ENCODE measurements at places on chromosomes 3 and 15.

DNA sequence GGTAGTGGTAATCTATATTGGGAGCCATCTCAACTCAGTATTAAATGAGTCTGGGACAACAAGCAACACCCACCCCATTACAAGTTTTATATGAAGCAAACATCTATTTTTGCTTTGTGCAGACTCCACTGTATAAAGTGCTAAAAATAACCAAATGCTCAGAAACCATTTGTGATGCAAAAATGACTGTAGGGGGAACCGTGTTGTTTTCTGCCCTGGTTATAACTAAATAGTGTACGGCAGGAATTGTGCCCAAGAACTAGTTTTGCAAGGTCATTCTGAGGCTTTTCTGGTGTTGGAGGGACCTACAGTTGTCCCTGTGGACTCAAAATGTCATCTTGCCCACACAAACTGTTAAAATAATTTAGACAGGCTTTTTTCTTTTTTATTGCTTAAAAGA lies 88.3 kb downstream of the ITPR1 start:
- DNase-seq = no peak

GRCh38 chr3:24303057-24303754 lies 191.4 kb downstream of the THRB start:
- no peak for DNase-seq

DNA sequence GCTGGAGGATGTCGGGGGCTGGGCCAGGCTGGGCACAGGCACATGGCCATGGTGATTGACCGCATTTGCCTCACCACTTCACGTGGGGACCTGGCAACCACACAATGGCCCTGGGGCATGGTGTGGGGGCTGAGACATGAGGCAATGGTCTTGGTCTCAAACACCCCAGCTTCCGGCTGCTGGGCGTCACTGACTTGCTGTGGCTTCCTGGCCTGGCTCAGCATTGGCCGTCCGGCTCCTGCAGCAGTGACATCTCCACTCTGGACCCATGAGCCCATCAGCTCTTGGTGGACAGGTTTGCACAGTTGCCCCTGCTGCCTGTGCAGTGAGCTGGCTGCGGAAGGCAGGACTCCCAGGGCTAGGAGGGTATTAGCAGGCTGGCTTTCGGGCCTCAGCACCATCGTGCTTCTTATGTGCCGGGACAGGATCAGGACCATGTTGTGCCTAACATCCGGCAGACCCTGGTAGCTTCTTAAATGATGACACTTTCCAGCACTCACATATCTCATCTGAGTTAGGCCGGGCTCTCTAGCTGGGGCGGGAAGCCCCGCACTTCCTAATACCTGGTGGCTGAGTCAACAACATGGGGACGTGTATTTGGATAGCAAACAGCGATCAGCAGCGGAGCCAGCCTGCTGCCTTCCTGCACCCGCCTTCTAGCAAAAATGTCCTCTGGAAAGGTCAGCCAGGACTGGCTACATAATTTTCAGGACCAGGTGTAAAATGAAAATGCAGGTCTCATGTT lies 34.1 kb downstream of the ZNF710 start:
- DNase-seq = peak; percentile 75

DNA sequence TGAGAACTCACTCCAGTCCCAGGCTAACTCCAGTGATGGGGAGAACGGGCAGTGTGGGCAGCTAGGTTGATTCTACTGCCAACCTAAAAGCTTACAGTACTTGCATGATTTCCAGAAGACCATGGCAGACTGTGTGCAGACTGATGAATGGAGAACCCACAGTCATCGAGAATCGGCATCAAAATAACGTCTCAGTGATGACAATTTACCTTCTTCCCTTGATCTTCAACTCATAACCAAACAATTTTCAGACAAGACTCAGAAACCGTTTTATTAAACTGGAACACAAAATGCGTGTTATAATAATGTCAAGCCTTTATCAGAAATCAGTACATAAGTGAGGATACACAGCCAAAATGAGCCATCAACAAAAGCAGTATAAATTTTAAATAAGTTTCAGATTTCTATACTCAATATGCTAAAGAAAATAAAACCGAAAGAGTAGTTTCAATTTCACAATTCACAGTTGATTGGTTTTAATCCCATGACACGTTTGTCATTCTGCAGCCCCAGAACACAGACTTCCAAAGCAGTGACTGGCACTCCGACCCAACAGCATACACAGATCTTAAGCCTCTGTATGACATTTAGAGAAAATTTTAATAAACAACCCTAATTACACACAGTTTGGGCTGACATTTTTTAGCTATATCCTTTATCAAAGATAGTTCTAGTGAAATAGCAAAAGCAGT lies 54.5 kb downstream of the ZMAT3 start:
- no peak for DNase-seq

- DNase-seq = no peak
Measured at GRCh38 chr3:183954875-183955274, 62.8 kb downstream of the ABCC5 start.

DNA sequence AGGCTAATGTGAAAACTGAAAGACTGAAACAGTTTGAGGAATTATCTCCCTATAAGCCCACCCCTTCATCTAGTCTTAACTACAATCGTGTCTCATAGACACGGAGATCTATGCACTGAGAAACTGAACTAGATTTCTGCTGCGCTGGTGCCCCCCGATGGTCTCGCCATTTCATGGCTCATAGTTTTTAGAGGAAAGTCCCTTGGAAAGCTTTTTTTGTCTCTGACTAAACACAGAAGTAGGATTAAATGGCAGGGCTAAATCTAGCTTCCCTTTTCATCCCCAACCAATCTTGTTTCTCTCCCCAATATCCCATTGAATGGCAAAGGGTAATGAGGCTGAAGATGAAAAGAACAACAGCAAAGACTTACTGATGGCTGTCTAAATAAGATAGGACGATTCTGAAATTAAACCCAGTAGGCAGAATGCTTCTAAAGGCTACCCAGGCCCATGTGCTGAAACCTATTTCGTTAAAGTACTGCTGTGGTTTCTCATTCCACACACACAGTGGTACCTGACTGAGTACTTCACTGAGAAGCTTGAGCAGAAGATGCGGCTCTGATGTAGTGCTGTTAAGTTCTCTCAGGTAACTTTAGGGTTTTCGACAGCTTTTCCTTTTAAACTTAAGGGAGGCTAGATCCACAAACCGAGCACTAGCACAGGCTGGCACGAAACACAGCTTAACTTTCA lies 142.7 kb downstream of the GADL1 start:
- no peak for DNase-seq

GRCh38 chr3:147760941-147761340 lies 351.8 kb downstream of the ZIC1 start:
- no peak for DNase-seq

GRCh38 chr3:102248981-102249705 lies 185.7 kb upstream of the ZPLD1 start:
- no peak for DNase-seq

- peak; percentile 82 for DNase-seq
Measured at GRCh38 chr3:189148081-189148507, 23.7 kb upstream of the TPRG1 start.

GRCh38 chr3:37993820-37994638 lies 3.4 kb downstream of the VILL start:
- peak; percentile 93 for DNase-seq

DNA sequence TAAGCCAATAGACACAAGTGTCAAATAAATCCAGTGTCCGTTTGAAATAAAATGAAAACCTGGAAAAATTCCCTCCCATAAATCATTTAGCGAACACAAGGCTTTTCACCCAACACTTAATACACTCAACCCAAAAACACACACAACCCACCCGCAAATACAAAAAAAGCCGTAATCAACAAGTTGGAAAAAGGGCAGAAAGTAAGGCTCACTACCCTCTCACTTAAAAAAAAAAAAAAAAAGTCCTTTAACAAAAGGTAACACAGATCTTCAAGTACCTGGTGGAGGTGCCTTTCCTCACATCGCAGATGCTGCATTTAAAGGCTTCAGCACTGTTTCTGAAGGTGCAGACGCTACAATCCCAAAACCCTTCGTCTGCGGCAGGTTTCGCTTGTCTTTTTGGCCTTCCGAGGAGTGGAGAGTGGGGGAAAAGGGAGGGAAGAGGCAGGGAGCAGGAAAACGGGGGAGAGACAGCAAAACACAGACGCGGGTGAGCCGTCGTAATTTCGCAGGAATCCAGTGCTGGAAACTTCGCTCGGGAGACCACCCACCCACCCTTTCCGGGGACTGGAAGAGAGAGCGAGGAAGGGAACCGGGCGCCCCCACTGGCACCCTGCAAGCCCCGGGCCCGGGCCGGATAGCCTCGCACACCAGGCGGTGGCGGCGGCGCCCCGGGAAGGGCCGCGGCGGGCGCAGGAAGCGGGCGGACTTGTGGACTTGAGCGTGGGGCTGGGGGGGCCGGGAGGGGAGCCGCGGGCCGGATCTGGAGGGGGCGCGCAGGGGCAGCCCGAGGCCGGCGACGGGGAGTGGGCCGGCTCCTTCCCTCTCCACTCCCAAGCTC lies 401.8 kb downstream of the SHQ1 start:
- no peak for DNase-seq

- DNase-seq = no peak
Measured at GRCh38 chr3:27354161-27354560, 15.0 kb downstream of the NEK10 start.

GRCh38 chr3:2910997-2911396 lies 199.2 kb downstream of the IL5RA start:
- DNase-seq = no peak

GRCh38 chr3:38083871-38084333 lies 44.9 kb downstream of the DLEC1 start:
- DNase-seq = no peak

- no peak for DNase-seq
Measured at GRCh38 chr3:100210772-100211135, 50.0 kb upstream of the TBC1D23 start.

GRCh38 chr3:33047842-33048834 lies 48.8 kb downstream of the GLB1 start:
- no peak for DNase-seq

DNA sequence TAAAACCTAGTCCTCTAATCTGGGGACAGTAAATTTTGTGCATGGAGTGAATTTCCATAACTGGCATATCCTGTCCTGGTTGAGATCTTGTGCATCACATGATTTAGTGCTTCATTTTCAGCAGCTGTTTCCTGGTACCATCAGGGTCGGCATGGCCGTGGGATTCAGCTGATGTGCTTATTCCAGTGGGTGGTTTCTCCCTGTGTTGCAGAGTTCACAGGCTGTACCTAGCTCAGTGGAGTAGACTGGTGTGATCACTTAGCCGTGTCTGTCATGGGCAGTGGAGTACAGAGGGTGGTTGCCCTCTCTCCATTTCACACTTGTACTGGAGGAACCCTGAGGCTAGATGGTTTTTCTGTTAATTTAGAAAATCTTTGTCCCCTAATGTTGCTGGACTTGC lies 228.5 kb downstream of the PTPRG start:
- no peak for DNase-seq

DNA sequence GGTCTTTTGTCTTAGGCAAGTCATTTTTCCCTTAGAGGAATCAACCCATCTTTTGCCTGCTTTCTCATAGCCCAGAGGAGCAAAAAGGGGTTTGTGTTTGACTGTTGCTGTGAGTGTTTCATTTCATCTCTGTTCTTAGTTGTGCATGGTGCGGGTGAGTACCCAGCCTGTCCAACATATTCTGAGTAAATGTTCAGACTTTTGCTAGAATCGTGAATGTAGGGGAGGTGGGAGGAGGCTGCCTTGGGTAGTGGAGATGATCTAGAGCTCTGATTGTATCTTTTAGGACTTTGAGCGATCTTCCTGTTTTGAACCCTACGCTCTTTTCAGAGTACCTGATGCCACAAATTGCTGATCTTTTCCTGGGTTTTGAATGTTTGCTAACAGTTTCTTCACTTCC lies 123.1 kb downstream of the ZNF609 start:
- DNase-seq = no peak

DNA sequence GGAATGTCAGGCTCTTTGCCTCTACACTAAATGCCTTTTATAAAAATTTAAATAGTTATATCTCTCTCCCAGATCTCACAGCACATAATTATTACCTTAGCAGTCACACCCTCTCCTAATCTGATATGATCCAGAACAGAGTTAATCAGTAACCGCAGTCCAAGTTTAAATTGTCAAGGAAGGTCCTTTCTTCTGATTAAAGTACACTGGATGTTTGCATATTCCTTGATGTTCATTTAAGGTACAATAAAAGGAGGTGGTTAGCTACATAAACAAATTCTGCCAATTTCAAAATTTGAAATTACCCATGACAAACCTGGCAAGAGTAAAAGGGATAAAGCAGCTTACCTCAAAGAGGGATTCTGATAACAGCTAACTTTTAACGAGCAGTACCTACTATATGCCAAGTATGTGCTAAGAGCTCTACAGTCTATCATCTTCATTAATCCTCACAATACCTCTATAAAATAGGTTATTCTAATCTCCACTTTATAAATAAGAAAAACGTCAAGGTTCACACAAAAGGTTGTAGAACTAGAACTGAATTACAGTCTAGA lies 4.3 kb downstream of the GOLIM4 start:
- DNase-seq = no peak

GRCh38 chr15:25230442-25230841 lies 208.4 kb downstream of the UBE3A start:
- no peak for DNase-seq

GRCh38 chr3:32822609-32823498 lies 5.1 kb downstream of the TRIM71 start:
- no peak for DNase-seq

GRCh38 chr15:35533130-35534110 lies 12.5 kb downstream of the DPH6 start:
- DNase-seq = no peak

DNA sequence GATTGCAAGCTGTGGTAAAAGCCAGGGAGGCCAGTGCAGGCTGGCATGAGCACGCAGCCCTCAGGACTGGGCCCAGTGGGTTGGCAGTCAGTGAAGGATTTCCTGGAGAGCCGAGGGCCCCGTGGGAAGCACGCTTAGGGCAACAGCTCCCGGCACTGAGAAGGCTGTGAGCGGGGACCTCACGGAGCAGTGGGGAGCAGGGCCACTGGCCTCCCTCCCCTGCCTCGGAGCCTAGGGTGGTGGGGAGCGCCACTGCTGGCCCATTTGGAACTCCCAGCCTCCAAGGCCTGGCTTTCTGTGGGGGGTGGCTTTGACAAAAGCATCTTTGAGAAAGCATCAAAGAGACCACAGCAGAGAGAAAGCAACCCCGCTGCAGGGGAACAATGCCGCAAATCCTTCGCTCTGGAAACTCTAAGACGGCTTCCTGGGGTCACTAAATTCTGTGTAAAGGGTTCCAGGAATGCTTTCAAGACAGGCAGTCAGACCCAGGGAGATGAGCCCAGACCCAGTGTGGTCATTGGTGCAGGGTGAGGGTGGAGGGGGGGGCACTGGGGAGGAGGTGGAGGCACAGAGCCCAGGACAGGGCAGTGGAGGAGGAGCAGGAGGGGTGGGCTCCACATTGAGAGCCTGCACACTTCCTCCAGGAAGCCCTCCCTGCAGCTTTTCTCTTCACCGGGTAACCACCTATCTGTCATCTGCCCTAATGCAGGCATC lies 9.5 kb upstream of the APBA2 start:
- no peak for DNase-seq

DNA sequence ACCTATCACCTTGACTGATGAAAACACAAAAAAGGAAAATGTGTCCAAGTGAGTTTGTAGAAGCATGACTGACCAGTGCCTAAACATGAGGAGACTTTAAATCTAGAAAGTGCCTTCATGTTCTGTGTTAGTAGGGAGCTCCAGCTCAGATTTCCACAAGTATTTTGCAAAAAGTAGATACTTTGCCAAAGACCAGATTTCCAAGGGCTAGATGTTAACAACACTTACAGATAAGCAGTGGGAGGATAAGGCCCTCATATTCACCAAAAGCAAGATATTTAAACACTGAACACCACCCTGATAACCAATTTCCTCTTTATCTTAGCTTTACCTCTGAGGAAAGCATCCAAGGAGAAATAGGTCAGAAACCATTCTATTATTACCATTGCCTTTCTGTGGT lies 91.0 kb downstream of the MYO5A start:
- no peak for DNase-seq

All from sigmoid colon (tissue), 7 donors.